ENCODE measurements at places on chromosomes 13 and 19. TPM values are rescaled to one million over a fixed set of nuclear protein-coding genes. Genes with fewer than 3 reads are reported as not detected.

The ZNF285 gene
- 9.8 TPM for total RNA-seq

The ZNF534 gene
- total RNA-seq = not detected

The CEACAM3 gene
- not detected for total RNA-seq

DNA sequence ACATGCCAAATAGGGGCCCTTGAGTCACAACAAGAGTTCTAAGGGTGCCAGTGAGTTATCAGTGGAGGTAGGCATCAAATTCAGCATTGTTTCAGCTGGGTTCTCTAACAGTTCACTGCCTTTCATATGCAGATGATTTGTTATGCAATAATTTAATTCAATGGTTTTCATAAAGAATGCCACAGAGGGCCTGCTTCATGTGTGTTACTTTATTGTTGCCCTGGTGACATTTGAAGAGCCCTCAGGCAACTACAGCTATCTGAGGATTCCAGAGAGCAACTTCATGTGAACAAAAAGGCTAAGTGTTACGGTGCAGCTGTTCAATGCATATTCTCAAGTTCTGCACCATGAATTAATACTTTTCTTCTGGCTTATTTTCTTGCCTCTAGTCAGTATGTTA is 43.1 kb upstream of the STARD13 start:
- no peak overlapping the region for H3K4me3 ChIP-seq
- H3K27ac ChIP-seq = no peak overlapping the region

GRCh38 chr13:27273658-27274425 is 3.2 kb downstream of the RASL11A start:
- H3K36me3 ChIP-seq = no peaks in the 10 kb centered on the region
- peaks cover 46% of the 10 kb centered on the region for H3K4me1 ChIP-seq
- H3K27me3 ChIP-seq = peaks cover 1% of the 10 kb centered on the region
- H3K27ac ChIP-seq = no peak overlapping the region
- no peak overlapping the region for H3K4me3 ChIP-seq
- no peak for DNase-seq

GRCh38 chr19:1860042-1860775 is 3.2 kb downstream of the KLF16 start:
- no peaks in the 10 kb centered on the region for H3K36me3 ChIP-seq
- peaks cover 13% of the 10 kb centered on the region for H3K27me3 ChIP-seq
- H3K4me3 ChIP-seq = peak overlapping the region; percentile 91
- peaks cover 40% of the 10 kb centered on the region for H3K4me1 ChIP-seq
- no peak overlapping the region for H3K27ac ChIP-seq
